ENCODE measurements at places on chromosomes 6 and 20. TPM values are rescaled to one million over a fixed set of nuclear protein-coding genes. Genes with fewer than 3 reads are reported as not detected.
A peak's percentile ranks its signal among the peaks of the same experiment; 100 is the strongest.

DNA sequence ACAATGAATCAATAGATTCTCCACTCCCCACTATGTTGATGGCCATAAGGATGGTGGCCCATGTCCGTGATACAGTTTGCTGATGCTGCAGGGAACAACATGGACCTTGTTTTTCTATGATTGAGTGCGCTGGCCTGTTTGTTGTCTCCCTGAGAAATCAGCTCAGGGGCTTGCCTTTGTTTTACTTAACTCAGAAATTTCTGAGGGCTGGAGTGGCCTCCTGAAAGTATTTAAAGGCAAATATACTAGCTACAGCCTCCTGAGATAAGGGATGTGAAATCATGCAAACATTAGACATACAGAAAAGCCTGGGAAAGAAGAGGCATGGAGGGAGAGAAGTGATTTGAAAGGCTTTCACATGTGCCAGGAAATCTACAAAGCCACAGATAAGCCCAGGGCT is 170.3 kb upstream of the FLRT3 start:
- no peak for ATAC-seq

- no peak for ATAC-seq
These were observed 33.2 kb downstream of the PLCG1 start for GRCh38 chr20:41170386-41171105.

Gene NNAT
- total RNA-seq: 8.8 TPM

DNA sequence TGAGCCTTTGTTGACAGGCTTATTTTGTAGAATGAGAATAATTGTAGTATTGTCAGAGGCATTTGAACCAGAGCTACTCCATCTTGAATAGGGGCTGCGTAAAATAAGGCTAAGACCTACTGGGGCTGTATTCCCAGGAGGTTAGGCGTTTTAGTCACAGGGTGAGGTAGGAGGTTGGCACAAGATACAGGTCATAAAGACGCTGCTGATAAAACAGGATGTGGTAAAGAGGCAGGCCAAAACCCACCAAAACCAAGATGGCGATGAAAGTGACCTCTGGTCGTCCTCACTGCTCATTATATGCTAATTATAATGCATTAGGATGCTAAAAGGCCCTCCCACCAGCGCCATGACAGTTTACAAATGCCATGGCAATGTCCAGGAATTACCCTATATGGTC is 82.7 kb downstream of the PFDN4 start:
- ATAC-seq: no peak

Gene EPPIN
- total RNA-seq: not detected

GRCh38 chr6:16868968-16869367 is 107.7 kb upstream of the ATXN1 start:
- no peak for ATAC-seq

Gene BHLHE23
- not detected for total RNA-seq

Gene MEI4
- total RNA-seq: 0.31 TPM

DNA sequence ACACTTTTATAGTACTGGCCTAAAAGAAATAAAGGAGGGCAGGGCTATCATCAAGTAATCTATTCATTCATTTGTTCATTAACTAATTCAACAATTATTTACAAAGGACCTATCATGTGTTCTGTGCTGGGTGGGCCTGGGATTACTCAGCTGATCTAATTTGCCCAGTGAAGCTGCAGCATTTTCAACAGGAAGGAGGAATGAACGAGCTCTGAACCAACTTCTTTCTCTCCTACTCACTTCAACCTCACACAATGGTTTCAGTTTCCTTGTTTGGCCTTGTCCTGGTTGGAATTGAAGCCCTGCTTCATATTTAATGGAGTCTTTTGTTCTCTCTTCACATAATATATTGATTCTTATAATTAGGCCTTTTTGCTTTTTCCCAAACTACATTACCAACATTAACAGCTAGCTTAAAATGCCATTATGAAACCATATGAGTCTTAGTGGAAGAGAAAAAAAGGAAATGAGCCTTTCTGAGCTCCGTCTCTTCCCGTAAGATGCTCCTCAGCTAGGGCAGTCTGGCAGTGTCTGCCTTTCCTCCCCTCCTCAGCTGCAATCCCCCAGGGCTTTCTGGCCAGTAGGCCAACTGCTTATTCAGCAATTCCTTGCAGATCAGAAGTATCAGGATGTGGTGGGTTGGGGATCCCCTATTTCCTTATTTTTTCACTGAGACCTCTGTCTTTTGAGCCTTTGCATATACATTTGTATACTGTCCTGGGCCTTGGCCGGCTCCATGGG is 79.4 kb upstream of the NRN1 start:
- ATAC-seq: no peak

DNA sequence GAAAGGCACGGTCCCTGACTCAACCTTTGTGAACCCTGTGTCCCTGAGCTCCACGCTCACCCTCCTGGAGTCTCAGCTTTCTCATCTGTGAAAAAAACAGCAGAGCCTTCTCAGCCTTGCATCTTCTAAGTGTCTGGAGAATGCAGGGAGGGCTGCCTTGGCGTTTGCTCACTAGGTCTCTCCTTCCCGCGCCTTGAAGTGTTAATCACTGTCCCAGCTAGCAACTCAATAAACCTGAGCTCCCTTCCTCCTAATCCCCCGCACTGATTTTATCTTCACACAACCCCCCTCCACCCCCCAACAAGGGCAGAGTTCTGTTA is 34.9 kb upstream of the FOXC1 start:
- no peak for ATAC-seq

Gene ELOVL4
- 2.3 TPM for total RNA-seq

DNA sequence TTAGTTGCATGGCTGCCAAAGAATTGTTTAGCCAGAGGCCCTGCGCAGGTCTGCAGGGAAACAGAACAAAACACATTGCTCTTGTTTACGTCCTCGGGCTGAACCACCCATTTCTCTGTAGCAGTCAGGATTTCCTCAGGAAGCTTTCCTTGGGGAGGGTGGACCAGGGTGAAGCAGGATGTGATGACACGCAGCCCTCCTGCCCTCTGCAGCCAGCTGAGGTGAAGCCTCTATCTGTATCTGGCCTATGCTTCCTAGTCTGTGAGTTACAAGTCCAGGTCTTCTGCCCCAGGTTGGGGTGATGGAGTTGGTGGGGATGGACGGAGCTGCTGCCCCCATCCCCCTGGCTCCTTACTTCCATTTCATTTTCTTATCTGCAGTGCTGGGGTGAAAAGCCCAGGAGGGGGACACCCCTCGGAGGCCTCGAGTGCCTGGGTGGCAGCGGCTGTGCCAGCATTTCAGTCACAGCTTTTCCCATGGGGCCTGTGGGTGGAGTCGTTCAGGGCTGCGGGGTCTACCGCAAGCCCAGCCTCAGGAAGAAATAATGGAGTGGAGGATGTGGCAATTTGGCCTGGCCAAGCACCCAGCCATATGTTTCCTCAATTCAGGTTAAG is 24.9 kb downstream of the SASH1 start:
- ATAC-seq: peak; percentile 85

DNA sequence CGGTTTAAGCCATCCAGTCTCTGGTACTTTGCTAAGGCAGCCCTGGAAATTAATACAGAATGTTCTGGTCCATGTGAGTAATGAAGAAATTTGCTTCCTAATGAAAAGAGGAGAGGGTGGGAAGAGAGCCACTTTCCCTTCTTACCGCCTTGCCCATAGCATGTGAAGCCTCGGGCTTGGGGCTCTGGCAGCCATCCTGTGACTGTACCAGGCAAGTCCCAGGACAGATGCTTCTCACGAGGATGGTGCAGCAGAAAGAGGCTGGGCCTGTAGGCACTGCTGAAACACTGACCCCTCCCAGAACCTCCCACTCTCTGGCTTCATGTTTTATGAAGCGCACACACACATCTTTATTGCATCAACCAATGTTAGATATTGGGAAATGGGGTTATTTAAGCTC is 74.8 kb downstream of the IYD start:
- ATAC-seq: no peak

DNA sequence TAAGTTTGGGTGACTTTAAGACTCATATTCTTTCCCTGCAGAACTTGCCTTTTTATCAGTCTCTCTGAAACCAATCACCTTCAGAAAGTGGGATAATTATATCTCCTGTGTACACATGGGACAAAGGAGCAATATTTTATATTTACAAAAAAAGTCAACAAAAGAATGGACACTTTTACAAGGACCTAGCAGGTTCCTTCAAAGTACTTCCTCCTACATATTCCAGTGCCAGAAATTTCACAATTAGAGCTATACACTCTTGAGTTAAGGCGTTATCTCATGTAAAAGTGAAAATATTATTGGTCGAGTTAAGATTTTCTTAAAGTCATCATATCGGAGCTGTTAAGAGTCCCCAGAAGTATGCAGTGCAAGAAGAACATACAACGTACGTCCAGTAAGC is 98.9 kb upstream of the MAFB start:
- ATAC-seq: no peak

GRCh38 chr20:46699651-46700359 is 9.6 kb upstream of the SLC2A10 start:
- no peak for ATAC-seq

DNA sequence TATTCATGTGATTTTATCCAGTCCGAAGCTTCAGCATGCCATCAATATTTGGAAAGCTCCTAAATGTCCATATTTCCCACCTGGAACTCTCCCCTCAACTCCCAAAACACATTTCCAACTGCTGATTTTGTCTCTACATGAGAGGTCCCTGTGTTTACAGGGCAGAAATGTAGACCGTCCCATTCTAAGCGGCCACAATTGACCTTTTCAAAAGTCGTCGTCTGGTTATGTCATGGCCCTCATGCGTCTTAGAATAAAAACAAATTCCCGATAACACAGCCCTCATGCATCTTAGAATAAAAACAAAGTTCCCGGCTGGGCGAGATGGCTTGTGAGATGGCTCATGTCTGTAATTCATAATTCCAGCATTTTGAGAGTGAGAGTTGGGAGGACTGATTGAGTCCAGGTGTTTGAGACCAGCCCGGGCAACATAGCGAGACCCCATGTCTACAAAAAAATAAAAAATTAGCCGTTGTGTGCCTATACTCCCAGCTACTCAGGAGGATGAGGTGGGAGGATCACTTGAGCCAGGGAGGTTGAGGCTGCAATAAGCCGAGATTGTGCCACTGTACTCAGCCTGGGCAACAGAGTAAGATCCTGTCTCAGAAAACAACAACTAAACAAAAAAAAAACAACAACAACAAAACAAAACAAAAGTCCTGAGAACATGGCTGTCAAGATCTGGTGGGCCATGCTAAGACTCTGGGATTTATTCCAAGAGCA is 6.4 kb upstream of the ZNF217 start:
- ATAC-seq: no peak

GRCh38 chr6:162726947-162727321 is 632 bp downstream of the PRKN start:
- peak; percentile 0 for ATAC-seq

GRCh38 chr20:21685981-21686380 is 19.5 kb upstream of the PAX1 start:
- ATAC-seq: no peak

DNA sequence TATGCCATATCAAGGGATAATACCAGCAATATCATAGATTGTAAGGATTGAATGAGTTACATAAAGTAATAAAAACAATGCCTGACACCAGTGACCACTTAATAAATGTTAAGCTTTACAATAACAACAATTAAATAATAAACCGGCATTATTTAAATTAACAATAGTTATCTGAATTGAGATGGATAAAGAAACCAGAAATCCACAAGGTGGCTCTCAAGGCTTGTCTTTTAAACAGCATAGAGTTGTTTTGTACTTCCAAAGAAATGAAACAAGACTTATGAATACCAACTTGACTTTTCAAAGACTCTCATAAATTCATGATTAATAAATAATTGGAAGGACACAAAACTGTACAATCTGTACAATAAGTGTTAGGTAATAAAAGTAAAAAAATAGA is 203.1 kb downstream of the ASCC3 start:
- no peak for ATAC-seq

DNA sequence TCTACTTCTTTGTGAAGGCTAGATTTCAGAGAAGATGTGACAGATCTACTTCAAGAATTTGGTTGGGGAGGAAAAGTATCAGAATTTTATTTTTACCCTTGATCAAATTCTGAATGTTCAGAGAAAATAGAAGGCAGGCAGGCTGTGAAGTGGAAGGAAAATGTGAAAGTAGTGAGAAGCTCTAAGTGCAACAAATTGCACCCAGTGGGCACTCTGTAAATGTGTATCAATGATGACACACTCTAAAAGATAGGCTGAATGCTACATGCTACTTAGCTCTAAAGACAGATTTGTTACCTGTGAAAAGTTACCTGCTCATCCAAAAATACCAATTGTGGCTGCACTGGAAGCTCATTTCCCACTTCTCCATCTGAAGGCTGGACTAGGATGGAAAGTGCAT is 438.6 kb downstream of the PKHD1 start:
- ATAC-seq: no peak

DNA sequence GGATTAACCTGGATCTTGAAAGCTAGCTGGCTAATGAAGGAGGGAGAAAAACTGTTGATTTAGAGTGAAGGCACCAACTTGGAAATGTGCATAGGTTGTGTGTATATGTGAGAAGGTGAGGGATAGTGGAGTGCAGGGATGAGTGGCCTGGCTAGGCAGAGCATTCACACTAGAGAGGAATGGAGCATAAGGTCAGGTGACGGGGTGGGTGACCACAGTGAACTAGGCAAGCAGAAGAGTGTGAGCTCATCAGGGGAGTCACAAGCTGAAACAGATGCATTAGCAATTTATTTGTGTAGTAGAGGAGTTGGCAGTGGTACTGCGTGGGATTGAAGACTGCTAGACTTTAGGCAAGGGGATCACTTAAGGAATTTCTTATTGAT is 10.5 kb downstream of the ANKRD66 start:
- no peak for ATAC-seq

DNA sequence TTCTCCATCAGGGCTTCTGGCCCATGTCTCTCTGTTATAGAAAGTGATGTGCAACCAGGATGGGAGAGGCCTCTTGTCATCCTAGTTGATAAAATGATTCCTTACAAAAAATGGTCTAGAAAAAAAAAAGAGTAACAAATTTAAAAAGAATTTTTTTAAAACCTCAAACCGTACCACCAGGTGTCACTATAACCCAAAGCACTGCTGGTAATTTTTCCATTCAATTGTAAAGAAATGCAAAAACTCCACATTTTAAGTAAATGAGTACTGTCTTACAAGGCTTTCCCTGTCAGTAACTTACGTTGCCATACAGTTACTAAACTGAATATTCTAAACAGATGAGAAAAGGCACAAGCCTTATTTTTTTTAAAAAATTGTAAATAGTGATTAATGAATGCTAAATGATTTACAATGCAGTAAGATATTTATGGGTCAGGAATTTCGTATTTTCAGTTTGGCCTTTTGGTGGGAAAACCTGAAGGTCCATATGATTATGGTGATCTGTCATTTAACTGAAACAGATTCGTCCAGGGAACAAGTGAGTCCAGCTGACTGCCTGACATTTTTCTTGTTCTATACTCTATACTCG is 95.4 kb downstream of the OGFRL1 start:
- ATAC-seq: no peak

- ATAC-seq: no peak
These were observed 178.7 kb upstream of the IRAK1BP1 start for GRCh38 chr6:78688668-78689067.

Measured in gastroesophageal sphincter (tissue), 4 donors.